Activated T-helper 1 cell treated with anti-CD3 and anti-CD28 coated beads, Interleukin-12 subunit alpha, Interleukin-12 subunit beta, Interleukin-2, Interleukin-4 antibody, amounts not matched to agents 30 ng/mL and 10 ng/mL and 1 ng/mL, durations not matched to agents 14 hours and 24 hours and 36 hours (primary cell): ENCODE measurements at places on chromosomes 12 and 14.
A peak's percentile ranks its signal among the peaks of the same experiment; 100 is the strongest.

GRCh38 chr14:41298328-41298690, 308.4 kb upstream of the LRFN5 start:
- no peak for DNase-seq

- DNase-seq, result no peak
Observed at GRCh38 chr12:93536766-93537488, 35.5 kb upstream of the SOCS2 start.

GRCh38 chr14:22540811-22541360, 48.1 kb downstream of the DAD1 start:
- DNase-seq, result no peak

- DNase-seq, result no peak
Observed at GRCh38 chr12:105033851-105034250, 47.7 kb downstream of the NOPCHAP1 start.

- DNase-seq, result no peak
Observed at GRCh38 chr12:6324936-6325750, 14.7 kb downstream of the PLEKHG6 start.

- DNase-seq, result no peak
Observed at GRCh38 chr14:36976571-36977023, 195.8 kb downstream of the SLC25A21 start.

DNA sequence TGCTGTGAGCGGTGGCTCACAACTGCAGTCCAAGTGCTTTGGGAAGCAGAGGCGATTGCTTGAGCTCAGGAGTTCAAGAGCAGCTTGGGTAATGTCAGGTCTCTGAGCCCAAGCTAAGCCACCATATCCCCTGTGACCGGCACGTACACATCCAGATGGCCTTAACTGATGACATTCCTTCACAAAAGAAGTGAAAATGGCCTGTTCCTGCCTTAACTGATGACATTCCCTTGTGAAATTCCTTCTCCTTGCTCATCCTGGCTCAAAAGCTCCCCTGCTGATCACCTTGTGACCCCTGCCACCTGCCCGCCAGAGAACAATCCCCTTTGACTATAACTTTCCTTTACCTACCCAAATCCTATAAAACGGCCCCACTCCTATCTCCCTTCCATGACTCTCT, 48.6 kb downstream of the SLC25A47 start:
- no peak for DNase-seq

DNA sequence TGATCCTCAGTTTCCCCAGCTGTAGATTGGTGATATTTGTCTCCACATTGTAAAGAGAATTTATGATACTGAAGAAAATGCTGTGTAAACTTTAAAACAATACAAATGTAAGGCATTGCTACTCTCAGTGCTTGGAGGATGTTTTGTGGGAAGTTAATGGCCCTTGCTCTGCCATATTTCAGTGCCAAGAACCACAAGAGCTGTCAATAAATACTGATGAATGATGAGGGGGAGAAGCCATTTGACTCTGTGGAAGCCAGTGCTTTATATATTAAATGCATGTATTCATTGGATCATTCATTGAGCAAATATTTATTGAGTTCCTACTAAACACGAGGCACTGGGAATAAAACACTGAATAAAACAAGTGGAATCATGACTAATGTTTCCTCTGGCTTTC, 30.8 kb downstream of the CACNA1C start:
- DNase-seq, result no peak

GRCh38 chr12:15532364-15532977, 210.2 kb downstream of the PTPRO start:
- DNase-seq, result peak; percentile 50

GRCh38 chr12:72777806-72778205, 505.6 kb downstream of the TRHDE start:
- no peak for DNase-seq

- DNase-seq, result no peak
Observed at GRCh38 chr14:49218436-49219092, 367.6 kb downstream of the RPS29 start.

DNA sequence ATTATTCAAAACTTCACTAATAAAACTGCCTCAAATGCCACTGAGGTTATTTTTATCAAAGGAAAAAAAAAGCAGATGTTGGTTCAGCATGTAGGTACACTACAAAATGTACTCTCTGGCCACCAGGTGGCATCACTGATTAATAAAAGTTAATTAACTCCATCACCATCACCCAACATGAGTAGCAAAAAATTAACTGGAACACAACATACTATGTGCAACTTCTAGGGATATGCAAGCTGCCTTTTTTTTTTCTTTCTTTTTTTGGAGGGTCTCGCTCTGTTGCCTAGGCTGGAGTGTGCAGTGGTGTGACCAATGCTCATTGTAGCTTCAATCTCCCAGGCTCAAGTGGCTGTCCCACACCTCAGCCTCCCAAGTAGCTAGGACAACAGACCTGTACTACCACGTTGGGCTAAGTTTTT, 43.8 kb upstream of the NR2C1 start:
- peak; percentile 26 for DNase-seq

DNA sequence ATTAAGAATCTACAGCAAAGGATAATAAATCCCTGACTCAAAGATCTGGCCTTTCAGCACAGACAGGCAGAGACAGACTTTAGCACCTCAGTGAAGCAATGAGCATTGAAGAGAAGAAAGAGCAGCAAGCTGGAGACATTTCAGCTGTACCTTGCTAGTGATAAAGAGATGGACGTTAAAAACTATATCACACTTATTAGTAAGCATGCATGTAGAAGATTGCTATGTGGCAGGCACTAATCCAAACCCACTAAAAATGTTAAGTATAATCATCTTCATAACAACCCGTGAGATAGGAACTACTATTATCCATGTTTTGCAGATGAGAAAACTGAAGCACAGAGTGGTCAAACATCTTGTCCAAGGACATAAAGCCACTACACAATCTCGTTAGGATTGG, 1538.3 kb upstream of the FLRT2 start:
- no peak for DNase-seq

DNA sequence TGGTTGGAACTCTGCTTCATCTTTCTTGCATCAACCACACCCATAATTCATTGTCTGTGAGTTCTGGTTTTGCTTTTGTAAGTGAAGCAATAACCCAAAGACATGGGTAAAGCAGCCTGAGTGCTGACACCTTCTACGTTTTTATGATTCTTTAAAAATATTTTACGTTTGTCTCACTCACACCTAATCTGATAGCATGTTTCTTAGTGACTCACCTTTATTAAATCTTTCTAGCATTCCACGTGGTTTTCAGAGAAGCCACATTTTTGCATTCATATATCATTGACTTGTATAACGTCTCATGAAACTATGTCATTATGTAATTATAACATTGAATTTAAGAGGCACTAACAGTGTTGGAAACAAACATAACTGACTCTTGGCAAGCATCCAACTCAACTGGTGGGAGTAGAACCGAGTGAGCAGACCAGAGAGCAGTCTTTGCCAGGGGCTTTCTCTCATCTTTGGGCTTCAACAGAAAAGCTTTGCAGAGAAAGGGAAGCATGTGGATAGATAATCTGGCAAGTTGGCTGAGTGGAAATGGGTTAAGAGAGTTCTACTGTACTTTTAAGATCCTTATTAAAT, 118.8 kb downstream of the TPH2 start:
- no peak for DNase-seq

GRCh38 chr14:70189456-70190077, 816 bp upstream of the SLC8A3 start:
- DNase-seq, result no peak

GRCh38 chr14:37262649-37263048, 64.9 kb downstream of the MIPOL1 start:
- no peak for DNase-seq

DNA sequence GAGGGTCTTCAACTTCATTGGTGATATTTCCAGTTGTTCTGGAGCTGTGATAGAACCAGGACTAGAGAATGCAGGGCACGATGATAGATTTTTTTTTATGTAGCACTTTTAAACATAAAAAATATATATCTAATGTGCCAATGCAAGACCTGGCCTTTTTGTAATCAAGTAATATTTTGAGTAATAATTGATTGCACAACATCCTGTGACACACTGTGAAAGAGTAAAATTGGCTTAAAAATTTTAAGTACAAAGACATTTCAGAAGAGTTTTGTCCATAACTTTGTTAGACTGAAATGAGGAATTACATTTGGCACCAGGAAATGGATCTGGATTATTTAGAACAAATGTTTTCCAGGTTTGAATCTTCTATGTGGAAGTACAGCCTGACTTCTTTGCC, 22.1 kb downstream of the PRKCH start:
- no peak for DNase-seq

- no peak for DNase-seq
Observed at GRCh38 chr12:20350495-20350894, 17.8 kb upstream of the PDE3A start.

DNA sequence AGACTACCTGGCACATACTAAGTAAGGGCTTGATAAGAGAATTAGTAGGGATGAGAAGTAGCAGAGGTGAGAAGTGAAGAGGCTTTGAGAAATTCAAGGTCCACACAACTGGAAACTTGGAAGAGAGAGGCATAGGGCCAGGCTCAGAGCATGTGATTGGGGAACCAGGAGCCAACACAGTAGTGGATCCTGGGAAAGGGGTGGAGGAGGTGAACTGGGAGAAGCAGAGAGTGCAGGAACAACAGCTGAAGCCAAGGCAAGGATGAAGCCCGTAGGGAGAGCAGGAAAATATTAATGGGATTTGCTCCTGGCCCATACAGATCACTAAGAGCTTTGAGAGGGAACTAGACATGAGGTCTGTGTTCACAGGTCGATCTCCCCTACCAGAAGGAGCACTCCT, 1.4 kb upstream of the ITGB7 start:
- no peak for DNase-seq

- no peak for DNase-seq
Observed at GRCh38 chr12:14577344-14577743, 9.7 kb upstream of the PLBD1 start.

DNA sequence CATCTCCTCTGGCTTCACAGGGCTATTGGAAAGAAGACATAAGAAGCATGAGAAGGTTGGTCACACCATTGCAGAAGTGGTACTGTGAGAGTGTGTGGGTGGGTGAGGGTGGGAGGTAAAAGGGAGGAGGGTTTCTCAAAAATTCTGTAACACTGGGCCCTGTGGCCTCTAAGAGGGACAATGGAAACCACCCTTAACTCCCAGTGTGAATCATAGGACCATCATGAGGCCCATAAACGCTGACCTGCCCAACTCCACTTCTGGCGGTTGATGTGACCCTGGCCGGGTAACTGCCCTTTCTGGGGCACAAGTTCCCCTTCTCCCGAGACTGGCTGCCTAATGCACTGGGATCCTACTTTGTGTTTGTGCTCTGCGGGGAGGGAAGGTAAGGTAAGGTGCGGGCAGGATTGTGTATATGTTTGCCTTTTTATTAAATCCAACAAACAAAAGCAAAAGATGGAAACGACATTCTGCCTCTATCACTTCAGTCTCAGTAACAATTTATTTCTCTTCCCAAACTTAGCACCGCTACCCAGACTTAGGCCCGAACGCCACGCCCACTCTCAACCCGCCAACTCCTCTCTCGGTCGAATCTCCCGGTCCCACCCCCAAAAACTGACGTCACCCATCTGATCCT, 551 bp downstream of the METTL1 start:
- peak; percentile 78 for DNase-seq

DNA sequence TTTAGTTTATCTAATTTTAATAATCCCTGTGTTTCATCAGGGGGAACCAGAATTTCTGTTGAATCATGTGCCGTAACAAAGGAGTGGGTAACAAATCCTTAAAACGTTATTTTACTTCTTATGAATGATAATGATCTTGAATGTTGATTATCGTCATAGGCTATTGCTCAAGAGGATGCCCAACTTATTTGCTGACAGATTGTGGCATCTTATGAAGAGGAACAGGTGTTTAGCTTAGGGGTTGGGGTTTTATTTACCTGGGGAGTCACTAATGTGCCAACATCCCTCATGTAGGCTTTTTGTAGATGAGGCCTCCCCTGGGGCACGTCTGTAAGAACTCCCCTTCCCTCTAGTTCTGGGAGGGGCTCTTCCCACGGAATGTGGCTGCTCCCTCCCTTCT, 32.4 kb upstream of the TMX1 start:
- no peak for DNase-seq

DNA sequence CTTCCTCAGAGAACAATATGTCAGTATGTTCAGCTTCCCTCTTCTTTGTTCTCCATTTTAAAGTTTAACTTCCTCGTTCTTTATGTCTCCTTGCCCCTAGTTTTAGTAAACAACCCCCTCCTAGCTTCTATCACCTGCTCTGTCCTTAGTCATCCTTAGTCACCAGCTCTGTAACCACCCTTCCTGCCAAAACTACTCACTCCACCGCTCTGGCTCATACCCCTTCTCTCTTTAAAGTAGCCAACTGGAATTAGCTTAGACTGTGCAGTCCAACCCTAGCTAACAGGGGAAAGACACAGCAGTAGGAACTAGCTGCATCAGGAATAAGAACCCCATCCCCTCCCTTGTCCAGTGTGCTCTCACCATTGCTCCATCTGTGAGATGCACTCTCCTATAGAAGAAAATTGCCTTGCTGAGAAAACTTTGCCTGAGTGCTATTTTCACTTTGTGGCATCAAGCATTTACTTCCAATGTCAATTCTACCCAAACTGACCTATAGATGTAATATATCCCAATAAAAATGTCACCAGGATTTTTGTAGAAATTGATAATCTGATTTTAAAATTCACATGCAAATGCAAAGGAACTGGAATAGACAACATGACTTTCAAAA, 603.2 kb downstream of the C12orf50 start:
- DNase-seq, result no peak

- DNase-seq, result peak; percentile 93
Observed at GRCh38 chr12:51172515-51173431, at the start of gene TFCP2. TSS of gene TFCP2 (minus strand) at chr12:51173135. CDS start at chr12:51172422, 713 bp downstream.

DNA sequence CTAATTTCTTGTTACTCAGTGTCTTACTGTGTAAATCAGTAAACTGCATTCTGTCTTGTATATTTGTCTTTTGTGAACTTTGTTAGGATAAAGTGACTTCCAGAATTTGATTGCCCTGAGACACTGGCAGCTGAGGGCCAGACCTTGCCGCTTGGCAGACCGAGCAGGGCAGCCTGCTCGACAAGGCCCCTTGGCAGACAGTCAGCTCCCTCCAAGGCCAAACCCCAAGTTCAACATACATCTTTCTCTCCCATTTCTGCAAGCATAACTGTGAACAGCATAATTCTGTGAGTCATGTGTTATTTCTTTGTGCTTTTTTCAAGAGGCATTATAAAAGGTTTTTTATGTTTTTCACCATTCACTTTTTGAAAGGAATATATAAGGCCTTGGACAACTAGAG, 39.2 kb upstream of the BMAL2 start:
- no peak for DNase-seq

GRCh38 chr12:62800707-62801400, 134.1 kb downstream of the PPM1H start:
- DNase-seq, result no peak

- DNase-seq, result no peak
Observed at GRCh38 chr14:68951035-68951797, 27.9 kb downstream of the ACTN1 start.

GRCh38 chr14:100037353-100037752, 27.9 kb upstream of the EVL start:
- DNase-seq, result no peak

- DNase-seq, result no peak
Observed at GRCh38 chr14:75811136-75811829, 150.2 kb downstream of the TTLL5 start.

DNA sequence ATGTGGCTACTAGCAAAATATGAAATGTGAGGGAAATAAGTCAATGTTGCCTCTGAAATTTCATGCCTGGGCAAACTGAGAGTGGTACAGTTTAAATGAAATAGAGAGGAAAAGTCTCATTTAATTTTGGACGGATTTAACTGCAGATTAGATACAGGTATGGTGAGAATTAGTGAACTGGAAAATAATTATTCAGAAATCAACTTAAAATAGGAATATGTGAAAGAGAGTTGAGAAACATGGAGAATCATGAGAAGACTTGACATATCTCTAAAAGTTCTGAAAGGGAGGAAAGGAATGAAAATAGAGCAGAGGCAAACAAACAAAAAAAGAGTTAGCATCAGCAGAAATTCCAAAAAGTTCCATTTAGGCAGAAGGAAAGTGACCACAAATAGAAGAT, 33.5 kb upstream of the BMAL2 start:
- no peak for DNase-seq
